ENCODE measurements at places on chromosomes 11 and 22. TPM values are rescaled to one million over a fixed set of nuclear protein-coding genes. Genes with fewer than 3 reads are reported as not detected.

THRSP gene
- 87.4 TPM for polyA plus RNA-seq

PKP3 gene
- polyA plus RNA-seq: 3.4 TPM

SCT gene
- not detected for polyA plus RNA-seq

SMC1B gene
- polyA plus RNA-seq: 0.01 TPM

HBD gene
- not detected for polyA plus RNA-seq

CHADL gene
- polyA plus RNA-seq: 2.9 TPM

KCTD21 gene
- polyA plus RNA-seq: 2.7 TPM

CHRM1 gene
- polyA plus RNA-seq: not detected

Measured in adipose tissue (tissue), 3 donors.